ENCODE measurements at places on chromosomes 6 and 20.

DNA sequence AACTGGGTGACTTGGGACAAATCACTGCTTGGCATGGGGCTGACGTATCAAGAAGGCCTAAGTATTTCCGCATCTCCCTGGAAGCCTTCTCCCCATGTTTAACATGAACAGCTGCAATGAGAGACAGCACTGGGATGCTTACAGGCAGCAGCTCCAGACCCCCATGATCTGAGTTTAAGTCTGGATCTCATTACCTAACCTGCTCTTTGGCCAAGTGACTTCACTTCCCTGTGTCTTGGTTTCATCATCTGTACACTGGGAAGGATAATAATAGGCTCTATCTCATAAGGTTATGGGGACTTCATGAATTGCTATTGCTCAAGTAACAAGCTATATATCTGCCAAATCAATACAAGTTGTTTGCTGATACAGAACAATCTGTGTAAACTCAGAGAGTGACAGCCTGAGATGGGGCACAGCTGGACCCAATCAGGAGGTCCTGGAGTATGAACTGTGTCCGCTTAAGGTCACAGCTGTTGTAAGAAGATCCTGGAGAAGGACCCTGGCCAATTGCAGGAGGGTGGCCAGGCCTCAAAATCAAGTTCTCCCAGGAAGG is 56.0 kb downstream of the TGM2 start:
- no peak for DNase-seq

GRCh38 chr6:144415014-144415413 is 129.9 kb downstream of the UTRN start:
- peak; percentile 25 for DNase-seq

GRCh38 chr6:150069706-150070105 is 785 bp upstream of the ULBP3 start:
- DNase-seq = no peak

- DNase-seq = no peak
Observed at GRCh38 chr6:37516076-37516919, 16.6 kb upstream of the CCDC167 start.

- DNase-seq = no peak
Observed at GRCh38 chr6:24391756-24392405, 10.9 kb upstream of the MRS2 start.

DNA sequence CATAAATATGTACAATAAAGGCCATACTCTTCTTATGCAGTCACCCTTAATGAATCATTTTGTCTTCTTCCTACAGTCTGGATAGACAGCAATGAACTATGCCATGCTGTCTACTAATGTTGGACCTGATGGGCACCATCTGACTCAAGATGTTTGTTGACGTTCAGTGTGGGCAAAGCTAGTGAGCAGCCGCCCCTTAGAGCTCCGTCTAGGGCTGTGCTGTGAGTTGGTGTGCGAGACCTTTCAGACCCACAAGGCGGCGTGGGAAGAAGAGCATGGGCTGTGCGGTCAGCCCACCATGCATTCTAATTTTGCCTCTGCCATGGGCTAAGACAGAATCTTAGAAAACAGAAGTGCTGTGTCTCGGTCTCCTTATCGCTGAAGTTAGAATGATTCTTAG is 829.4 kb downstream of the QKI start:
- no peak for DNase-seq

DNA sequence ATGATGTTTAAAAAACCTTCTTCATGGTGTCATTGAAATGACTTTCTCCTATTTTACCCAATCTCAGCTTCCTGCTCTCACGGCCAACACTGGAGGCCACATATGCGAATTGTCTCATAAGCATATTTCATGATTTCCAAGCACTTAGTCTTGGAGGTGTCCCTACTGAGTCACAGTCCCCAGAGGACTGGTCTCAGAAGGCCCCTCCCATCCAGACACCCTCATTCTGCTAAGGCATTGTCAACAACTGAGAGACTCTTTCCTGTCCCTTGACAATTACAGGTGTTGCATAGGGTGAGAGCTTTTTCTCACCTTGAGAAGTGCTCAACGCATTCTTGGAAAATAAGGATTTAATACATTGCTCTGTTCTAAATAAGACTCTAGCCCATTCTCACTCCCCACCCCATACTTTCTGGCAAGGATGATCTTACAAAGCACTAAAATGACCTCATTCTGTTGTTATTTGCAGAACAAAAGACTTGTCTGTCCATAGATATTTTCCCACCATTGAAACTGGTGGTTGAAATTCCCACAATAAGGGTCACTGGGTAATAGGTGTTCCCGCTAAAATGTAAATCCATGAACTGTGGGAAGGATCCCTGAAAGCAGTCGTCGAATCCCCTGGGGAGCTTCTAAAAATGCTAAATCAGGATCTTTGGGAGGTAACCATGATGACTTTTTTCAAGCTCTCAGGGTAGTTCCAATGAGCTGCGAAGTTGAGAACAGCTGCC is 32.3 kb upstream of the SLC22A23 start:
- DNase-seq = no peak

Data from NCI-H460 (cell line).